ENCODE measurements at places on chromosomes 2 and 18.
A peak's percentile ranks its signal among the peaks of the same experiment; 100 is the strongest.

DNA sequence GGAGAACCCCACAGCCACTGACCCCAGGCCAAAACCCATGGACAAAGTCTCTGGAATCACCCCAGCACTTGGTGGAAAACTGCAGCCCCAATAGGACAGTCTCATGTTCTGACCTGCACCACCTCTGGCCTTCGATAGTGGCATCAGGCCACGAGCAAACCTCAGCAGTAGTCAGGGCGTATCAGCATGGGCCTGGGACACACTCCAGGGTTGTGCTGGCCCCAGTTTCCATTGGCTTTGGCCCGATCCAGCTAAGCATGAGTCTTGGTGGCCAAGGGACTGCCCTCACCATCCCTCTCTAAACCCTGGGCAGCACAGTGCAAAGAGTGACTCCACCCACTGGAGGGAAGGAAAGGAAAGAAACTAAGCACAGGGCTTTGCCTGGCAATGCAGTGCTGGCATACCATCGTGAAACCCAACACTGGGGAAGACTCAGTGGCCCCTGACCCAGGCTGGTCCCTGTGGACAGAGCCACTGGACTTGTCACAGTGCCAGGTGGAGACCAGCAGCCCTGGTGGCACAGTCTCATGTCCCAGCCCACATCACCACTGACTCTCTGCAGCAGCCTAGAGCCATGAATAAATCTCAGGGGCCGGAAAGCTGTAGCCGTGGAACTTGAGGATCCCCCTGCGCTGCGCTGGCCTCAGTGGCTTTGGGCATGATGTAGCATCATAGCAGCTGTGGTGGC lies 46.3 kb downstream of the ZNF519 start:
- peak; percentile 4 for DNase-seq

DNA sequence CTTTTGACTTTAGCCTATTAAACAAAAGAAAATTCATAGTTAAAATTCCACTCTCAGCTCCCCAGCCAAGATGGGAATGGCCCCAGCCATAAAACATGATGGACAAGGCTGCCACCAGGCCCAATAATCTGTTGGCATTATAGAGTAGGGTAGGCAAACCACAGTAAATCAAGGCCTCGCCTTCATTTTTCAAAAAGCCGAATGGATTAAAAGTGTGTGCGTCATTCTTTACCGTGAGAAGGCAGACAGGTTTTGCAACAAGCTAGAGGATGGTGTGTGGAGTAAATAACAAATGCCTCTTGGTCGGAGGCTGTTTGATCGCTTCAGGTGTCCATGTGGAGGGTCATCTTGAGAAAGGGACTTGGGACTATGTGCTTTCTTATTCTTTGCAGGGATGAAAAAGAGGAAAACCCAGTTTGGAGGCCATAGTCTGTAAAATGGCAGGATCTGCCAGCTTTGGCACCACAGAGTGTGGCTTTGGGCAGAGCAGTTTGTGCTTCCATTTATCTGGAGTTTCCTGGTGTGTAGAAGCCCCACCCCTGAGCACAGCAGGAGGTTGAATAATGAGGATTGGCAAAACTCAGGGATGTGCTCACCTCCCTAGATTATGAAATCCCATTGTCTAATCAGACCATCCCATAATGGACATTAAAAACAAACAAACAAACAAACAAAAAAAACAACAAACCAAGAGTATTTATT lies 57.1 kb upstream of the ITGB6 start:
- no peak for DNase-seq

DNA sequence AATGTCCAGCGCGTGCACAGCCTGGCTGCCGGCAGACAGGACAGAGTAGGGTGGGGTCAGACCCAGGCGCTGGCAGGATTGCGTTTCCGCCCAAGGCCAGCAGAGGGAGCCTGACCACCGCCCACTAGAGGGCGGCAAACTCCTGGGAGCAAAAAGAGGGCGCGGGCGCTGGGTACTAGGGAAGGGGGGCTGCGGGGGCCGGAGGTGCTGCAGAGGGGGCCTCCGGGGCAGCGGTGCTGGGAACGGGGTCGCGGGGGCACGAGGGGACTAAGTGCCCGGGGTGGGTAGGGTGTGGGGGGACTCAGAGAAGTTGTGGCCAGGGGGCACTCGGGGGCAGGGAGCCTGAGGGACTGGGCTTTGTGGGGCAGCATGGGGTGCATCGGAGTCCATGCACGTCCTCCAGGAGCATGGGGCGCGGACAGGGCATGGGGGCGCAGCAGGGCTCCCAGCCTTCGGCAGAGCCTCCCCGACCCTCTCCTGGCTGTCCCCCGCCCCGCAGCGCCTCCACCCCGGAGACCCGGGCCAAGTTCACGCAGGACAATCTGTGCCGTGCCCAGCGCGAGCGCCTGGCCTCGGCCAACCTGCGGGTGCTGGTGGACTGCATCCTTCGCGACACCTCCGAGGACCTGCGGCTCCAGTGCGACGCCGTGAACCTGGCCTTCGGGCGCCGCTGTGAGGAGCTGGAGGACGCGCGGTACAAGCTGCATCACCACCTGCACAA lies 3.2 kb downstream of the TEKT4 start:
- DNase-seq: no peak

GRCh38 chr2:3420076-3420768 lies 40.7 kb downstream of the TRAPPC12 start:
- DNase-seq: no peak

DNA sequence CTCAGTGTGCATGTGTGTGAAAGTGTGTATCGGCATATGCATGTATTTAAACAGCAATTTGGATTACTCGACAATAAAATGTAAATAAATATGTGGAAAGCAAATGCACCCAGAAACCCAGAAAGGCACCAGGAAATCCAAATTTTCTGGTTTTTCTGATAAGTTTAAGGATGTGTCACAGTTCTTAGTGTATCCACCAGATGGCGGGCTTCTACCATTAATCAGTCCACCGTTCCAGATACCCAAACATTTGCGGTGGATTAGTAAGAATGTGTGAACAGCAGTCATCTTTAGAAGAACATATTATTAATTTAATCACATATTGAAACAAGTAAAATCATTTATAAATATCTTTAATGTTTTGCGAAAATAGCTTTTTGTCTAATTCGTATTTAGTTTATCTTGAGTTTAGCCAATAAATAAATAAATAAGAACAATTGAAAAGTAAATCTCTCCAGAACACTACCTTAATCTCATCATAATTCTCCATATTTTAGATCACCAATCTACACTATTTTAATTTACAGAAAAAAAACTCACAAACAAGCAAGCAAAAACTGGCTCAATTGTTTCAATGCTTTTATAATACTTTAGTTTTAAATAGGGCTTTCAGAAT lies 298.9 kb downstream of the DSEL start:
- DNase-seq: peak; percentile 58

- DNase-seq: no peak
These were observed 69.4 kb downstream of the ARHGAP28 start for GRCh38 chr18:6798896-6799295.

- DNase-seq: no peak
These were observed 55.3 kb upstream of the TMEM163 start for GRCh38 chr2:134773759-134774742.

GRCh38 chr2:120894966-120895365 lies 159.3 kb downstream of the GLI2 start:
- DNase-seq: no peak

- no peak for DNase-seq
These were observed 158.7 kb upstream of the DPP10 start for GRCh38 chr2:114283774-114284173.

- DNase-seq: no peak
These were observed 99.2 kb upstream of the PTPRM start for GRCh38 chr18:7467708-7468466.

DNA sequence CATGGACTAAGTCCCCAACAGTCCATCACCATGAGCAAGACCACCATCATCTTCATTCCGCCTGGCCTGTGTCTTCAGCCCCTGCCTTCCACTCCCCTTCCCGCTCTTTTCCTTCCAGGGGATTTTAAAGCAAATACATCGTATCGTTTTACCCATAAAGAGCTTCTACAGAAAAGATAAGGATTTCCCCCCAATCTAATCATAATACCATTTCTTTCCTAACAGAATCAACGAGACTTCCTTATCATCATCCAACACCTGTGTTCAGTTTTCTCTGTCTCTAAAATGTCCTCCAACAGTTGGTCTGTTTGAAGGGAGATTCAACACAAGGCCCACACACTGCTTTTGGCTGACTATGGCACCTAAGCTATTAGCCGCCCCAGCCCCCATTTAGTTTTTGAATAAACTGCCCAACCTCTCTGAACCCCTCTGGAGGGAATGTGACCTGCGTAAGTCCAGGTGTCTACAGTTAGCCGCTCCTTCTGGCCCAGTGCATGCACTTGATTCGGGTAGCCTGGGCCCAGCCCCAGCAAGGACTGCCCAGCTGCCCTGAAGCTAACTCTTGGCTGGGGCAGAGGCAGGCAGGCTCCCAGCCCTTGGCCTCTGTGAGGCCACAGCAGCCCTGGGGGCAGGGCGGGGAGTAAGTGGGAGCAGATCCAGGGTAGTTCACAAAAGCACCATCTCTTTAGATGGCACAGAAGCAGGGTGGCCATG lies 25.3 kb upstream of the SEMA4C start:
- DNase-seq: no peak

DNA sequence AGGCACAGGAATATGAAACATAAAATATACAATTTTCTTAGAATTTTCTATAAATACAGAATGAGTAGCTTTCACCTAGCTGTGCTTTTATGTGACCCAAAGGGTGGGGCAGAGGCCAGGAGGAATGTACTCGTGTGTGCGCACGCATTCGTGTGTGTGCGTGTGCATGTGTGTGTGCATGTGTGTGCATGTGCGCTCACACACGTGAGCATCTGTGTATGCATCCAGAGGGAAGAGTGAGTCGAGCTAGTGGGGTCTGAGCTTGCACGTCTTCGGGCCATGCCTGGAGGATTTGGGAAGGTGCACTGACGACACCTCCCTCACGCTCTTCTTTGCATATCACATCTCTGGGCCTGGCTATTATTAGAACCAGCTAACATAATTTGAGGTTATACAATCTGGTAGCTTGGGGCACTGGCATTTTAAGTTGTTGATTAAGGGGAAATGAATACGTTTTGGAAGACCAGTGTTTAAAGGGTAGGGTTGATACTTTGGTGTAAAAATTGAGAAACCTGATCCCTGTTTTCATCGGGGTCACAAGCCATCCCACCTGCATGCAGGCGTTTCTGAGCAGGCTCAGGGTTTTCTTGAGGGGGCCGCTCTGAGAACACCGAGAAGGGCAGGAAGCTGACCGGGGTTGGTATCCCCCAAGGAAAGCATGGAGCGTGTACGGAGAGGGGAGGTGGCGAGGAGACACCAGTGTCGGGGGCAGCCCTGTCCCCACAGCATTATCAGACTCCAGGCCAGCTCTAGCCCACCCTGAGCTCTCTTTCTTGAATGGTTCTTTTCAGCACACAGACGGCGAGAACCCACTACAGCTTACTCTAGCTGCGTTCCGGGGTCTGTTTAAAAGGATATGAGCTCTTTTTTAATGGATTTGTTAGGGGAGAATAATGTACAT lies 85.3 kb downstream of the LRRFIP1 start:
- no peak for DNase-seq

GRCh38 chr18:21548647-21549046 lies 51.9 kb downstream of the ESCO1 start:
- no peak for DNase-seq

DNA sequence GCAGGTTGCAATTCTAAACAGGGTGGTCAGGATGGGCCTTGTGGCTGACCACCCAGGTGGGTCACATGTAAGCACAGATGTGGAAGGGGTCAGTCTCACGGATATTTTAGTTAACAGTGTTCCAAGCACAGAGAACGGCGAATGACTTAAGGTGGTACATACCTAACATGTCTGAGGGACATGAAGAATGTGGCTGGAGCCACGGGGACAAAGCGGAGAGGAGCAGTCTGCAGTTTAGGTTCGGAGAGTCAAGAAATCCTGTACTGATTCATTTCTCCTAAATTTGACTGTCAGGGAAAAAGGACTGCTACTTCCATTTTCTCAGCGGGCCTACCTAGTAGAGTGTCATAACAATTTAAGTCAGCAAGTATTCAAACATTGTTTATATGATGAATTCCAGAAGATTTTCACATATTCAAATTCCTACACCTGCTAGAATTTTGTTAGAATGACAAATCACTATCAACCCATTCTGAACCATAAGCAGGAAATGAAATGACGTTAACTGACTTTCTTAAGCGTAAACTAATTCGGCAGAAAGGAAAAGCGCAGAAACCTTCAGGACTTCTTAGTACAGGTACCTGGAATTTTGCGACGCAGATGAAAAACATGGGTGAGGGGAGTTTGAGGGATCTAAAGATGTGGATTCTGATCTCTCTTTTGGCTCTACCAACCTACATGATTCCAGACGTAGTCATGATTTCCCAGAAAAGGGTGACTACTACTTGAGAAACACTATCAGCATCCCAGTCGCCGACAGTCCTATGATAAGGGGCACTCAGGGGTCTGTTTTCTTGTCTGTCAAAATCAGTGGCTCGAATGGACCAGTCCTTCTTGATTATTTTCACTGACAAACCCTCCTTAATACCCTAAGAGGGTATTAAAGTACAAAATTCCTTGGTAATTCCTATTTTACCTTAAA lies 41.3 kb downstream of the PTPN2 start:
- no peak for DNase-seq

GRCh38 chr2:145058457-145058856 lies 538.5 kb upstream of the ZEB2 start:
- DNase-seq: no peak

DNA sequence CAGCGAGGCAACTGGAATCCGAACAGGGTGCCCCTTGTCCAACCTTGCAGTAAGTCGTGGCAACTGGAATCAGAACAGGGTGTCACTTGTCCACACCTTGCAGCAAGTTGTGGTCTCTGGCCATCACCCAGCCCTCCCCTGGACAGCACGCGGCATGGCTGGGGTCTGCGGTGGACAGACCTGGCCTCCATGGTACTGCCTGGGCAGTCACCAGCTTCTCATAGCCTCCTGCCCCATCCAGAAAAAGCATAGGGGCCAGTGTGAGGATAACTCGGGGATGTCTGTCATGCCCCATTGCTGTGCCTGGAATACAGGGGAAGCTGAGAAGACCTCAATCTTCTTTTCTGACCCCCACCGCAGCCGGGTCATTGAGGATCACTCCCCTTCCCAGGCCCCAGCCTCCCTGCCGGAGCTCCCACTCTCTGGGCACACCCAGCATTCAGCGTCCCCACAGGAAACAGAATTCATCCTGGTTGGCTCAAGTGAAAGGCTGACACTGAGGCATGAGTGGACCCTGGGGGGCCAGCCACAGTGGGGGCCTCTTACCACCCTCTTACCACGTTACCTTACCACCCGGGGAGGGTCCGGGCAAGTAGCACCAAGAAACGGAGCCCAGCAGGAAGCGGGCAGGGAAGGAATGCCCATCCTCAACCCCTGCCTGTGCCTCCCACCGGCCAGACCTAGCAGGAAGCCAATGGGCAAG lies 68.0 kb upstream of the RAB6C start:
- no peak for DNase-seq

GRCh38 chr2:11457935-11458334 lies 8.0 kb downstream of the E2F6 start:
- no peak for DNase-seq

DNA sequence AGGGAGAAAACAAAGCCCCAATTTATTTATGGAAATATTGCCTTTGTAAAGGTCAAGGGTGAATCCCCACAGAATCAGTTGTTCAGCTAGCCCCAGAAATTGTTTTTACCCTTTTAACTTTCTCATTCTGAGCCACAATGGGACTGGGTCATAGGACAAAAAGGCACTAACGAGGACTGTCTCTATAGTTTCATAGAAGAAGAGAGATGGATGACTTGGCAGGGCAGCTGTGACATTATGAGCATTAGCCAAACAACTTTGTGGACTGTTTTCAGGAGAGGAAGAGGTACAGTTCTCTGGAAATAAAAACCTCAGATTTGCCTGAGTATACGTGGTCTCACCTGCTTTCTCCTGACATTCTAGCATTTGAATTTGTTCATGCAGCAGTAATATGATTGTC lies 1155.8 kb upstream of the CHAC2 start:
- DNase-seq: no peak

- DNase-seq: peak; percentile 99
These were observed at the start of gene ASNSD1 for GRCh38 chr2:189661148-189661956. ASNSD1 (plus strand) TSS chr2:189661459; CDS start chr2:189666133, 4,674 bp downstream.

Measured in fibroblast of gingiva (primary cell).